ENCODE measurements at places on chromosomes 5 and 9. TPM values are rescaled to one million over a fixed set of nuclear protein-coding genes. Genes with fewer than 3 reads are reported as not detected.

TEK gene
- 35.4 TPM for total RNA-seq

- no peak for DNase-seq
These were observed 6.0 kb downstream of the PUM3 start for GRCh38 chr9:2837915-2838314.

DNA sequence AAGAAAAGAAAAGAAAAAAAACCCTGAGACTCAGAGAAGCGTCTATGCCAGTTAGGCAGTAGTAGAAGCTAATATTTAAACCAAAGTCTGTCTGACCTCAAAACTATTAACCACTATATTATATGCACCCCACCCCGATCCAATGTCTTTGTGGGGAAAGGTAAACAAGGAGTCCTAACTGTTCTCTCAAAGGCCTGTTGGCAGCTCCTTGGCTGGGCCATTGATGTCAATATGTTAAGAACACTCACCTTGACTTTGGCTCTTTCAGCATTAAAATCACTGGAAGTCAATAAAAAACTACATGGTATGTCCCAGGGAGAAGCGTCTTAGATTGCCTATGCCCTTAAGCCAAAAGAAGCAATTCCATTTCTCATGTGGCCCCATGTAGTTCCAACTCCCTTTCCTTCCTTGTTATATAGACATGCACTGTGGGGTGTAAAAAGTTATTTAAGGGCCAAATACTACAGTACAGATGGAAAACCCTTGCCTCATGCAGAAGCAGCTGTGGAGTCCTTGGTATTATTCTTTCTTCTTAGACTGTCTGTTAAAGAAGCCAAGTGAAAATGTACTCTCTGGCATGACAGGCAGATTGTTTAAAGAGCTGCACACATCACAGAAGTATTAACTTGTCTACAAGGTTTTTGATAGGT is 308.6 kb upstream of the RPS23 start:
- DNase-seq, result no peak

DNA sequence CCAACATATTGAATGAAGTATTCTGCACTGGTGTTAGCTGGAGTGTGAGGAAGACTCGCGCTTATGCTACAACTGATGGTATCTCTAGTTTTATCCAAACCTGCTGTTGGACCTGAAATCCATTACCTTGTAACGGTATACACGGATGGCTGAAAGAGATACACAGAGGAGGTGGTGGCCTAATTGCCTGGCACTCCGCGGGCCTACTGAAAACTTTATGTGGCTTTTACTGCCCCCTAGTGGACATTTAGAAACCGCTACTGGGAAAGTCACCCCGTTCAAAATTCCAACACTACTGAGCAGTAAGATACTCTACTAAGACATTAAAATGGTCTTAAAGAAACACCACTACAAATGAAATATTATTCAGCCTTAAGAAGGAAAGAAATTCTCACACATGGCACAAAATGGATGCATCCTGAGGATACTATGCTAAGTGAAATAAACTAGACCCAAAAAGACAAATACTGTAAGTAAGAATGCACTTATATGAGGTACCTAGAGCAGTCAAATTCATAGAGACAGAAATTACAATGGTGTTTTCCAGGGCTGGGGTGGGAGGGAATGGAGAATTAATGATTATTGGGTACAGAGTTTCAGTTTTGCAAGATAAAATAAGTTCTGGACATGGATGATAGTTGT is 100.4 kb downstream of the TTLL11 start:
- DNase-seq, result no peak

MOB3B gene
- 7.9 TPM for total RNA-seq

DNA sequence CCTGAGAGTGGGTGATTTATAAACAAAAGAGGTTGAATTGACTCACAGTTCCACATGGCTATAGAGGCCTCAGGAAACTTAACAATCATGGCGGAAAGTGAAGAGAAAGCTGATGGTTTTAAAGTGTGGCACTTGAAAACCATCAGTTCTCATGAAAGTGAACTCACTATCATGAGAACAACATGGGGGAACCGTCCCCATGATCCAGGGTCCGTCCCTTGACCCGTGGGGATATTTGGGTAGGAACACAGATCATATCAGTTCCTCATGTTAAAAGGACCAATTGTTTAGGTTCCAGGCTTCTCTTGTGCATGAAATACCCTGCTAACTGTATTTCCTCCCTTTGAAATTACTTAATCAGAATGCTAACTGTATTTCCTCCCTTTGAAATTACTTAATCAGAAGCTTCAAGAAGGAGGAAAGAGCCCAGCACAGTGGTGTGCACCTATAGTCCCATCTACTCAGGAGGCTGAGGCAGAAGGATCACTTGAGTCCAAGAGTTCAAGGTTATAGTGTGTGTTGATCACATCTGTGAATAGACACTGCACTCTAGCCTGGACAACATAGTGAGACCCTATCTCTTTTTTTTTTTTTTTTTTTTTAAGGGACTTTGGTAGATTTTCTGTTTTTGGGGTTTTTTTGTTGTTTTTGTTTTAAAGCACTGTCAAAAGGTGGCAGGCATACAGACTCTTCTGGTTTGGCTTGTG is 24.8 kb downstream of the TTC1 start:
- no peak for DNase-seq

DNA sequence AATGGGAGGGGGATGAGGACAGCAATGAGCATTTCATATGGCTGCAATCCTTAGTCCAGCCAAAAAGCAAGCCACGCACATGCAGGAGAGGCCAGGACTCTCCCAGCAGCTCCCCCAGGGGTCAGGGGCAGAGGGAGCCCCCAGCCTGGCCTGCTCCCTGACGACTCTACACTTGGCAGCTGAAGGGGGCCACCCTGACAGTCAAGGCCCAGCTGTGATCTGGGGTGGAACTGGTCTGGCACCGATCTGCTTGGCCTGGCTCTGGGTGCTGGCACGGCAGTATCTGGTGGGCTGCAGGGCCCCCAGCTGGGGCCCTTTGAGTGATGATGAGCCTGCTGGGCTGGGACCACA is 118.1 kb downstream of the ADAMTS2 start:
- DNase-seq, result no peak

DNA sequence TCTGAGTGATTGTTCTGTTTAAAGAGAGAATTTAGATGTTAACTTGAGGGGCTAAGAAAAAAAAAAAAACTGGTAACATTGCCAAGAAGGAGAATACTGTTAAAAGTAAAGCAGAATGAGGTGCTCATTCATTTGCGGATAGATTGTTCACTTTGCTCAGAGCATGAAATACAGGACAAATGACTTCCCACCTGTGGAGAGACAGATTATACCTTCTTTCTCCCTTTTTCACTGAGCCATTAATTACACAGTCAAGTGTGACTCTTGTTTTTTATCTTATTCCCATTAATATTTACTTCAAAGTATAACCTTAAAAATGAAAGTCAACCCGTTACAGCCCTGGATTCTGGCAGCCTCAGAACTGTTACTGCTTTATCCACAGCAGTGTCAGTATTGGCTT is 264.5 kb downstream of the TAF11L14 start:
- no peak for DNase-seq
